ENCODE measurements at places on chromosomes 16 and 17.

DNA sequence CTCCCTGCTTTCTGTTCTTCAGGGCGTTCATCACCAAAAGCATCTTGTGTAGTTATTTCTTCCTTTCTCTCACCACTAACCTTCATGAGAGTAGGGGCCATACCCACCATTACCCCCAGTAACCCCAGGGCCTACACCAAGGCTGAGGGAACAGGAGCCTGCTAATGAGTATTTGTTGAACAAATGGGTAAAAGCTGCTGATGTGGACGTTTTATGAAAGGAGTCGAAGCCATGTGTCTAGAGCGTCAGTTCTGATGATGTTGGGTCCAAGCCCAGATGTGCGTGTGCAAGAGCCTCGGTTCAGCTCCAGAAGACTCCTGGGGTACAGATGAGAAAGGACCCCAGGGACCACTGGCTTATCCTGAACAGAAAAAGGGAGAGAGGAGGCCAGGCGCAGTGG lies 77.1 kb upstream of the TBC1D3K start:
- no peak for DNase-seq

- DNase-seq, result no peak
Observed at GRCh38 chr16:57889522-57889921, 81.4 kb downstream of the CNGB1 start.

GRCh38 chr16:82761236-82761635 lies 134.5 kb downstream of the CDH13 start:
- no peak for DNase-seq

GRCh38 chr16:77574867-77575624 lies 140.2 kb upstream of the ADAMTS18 start:
- DNase-seq, result no peak

DNA sequence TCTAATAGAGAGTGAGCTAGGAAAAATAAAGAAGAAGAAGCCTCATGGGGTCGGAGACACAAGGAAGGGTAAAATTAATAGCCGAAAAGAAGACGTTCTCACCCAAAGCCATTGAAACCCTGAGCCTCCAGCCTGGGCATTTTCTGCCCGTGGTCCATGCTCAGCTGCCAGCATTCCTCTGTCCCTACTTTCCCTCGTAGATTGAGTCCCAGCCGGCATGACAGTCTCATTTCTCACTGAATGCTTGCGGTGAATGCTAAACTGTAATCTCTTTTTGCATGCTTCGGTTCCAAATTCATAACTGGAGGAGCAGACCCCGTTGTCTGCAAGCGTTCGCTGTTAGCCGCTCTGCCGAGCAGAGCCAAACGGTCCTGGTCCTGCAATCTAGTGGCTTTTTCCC lies 54.0 kb upstream of the COX10 start:
- DNase-seq, result no peak

DNA sequence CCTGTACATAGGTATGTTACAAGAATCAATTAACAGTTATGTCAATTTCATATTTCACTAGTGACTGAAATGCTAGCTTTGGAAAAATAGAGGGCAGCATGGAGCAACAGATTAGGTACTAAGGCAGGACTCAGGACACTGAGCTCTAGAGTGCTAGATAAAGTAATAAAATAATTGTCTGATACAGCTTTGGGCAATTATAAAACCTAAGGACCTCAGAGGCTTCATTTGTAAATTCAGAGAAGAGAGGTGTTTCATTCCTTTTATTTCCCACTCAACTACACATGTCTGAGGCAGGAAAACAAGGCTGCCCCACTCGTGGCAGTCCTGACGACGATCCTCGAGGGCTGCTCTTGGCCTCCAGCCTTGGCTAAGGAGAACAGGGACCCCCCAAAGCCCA lies 81.5 kb downstream of the CA4 start:
- no peak for DNase-seq

DNA sequence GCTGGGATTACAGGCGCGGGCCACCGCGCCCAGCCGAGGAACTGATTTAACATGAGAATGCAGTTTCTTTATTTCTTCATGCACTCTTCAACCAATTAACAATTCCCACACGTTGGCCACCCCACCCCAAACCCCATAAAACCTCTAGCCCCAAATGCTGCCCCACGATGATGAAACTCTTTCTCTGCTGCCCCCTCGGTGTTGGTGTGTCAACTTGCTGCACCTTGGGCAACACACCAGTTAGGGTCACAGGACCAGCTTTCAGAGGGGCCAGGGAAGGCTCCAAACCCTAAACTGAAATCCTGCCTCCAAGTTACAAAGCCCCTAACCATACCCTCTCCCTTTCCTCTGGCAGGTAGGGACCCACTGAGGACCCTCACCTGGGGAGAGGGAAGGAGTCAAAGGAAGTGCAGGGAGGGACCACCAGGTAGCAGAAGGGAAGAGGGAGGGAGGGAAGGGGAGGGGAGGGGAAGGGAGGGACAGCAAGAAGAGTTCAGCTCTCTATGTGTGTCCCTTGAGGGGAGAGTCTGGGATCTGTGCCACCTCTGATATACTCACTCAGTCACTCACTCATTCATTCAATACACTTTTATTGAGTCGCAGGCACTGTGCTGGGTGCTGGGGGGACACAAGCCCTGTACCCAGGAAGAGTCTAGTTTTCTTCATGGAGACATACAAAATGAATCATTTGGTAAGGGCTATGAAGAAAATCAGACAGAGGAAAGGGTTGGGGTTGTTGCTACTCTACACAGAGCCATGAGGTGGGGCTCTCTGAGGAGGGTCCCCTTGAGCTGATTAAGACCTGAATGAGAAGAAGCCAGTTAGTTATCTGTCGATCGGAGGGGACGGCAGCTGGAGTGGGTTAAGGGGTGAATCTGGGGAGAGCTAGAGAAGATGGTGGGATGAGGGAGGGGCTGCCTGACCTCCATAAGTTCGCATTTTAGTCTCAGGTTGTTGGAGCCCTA lies 3.9 kb downstream of the PLXDC1 start:
- DNase-seq, result no peak

DNA sequence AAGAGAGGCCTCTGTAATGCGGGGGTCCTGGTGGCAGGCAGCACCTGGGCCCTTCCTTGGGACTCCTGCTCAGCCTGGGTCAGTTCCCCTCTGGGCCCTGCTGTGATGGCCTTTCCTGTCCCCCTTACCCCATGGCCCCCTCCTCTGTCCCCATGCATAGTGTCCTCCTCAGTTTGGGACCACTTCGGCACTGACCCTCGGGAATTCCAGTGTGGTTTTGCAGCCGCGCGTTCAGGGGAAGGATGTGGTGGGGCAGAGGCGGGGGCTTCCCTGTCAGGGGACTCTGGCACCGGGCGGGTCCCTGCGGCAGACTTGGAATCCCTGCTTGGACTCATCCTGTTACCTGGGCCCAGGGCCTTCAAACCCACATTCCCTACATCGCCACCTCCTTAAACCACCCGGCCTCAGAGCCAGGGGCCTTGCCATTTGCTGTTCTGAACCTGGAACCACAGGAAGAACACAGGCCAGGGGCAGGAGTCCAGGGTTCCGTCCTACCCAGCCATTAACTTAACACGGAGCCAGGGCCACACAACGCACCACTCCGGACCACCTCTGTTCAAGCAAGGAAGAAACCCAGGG lies 31.4 kb upstream of the EIF1 start:
- no peak for DNase-seq

GRCh38 chr16:745739-746138 lies 4.9 kb upstream of the CIAO3 start:
- DNase-seq, result no peak

- DNase-seq, result no peak
Observed at GRCh38 chr17:7854078-7854777, 638 bp upstream of the TMEM88 start.

GRCh38 chr16:3486506-3487215 lies 8.6 kb downstream of the C16orf90 start:
- no peak for DNase-seq

DNA sequence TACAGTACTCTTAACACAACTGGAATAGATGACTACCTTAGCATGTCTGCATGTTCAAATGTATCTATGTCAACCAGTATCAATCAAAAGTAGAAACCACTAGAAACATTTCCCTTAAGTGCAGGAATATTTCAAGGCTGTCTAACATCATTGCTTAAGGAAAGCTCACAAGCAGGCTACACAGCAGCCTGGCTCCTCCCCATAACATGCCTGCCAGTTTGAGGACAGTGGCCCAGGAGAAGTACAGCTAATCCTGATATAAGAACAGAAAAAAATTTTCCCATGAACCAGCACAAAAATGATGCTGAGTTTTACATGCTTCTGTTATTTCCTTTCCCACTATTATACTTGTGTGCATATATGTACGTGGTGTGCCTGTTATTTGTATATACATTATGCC lies 175.1 kb downstream of the MYO1D start:
- no peak for DNase-seq

GRCh38 chr16:58850678-58851020 lies 116.5 kb upstream of the GOT2 start:
- DNase-seq, result no peak

- no peak for DNase-seq
Observed at GRCh38 chr16:57367116-57367752, 5.1 kb upstream of the CX3CL1 start.

- DNase-seq, result no peak
Observed at GRCh38 chr16:30660424-30661261, 2.4 kb downstream of the FBRS start.

DNA sequence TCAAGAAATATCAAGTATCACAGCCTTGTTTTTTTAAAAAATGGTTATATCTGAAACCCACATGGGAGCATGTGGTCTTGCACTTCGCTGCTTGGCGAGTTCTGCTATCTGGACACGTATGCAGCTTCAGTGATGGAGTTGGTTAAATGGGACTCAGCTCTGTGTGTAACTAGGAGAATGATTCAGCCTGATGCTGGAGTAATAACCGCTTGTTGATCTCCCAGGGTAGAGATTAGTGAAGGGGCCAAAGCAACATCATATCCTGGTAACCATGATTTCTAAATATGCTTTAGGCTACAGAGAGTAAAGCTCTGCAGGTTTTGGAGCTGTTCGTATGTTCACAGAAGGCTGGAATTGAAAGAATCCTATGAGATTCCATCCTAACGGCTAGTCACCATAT lies 63.2 kb downstream of the IQCK start:
- no peak for DNase-seq

GRCh38 chr17:81701288-81702071 lies 1.7 kb upstream of the MRPL12 start:
- no peak for DNase-seq

DNA sequence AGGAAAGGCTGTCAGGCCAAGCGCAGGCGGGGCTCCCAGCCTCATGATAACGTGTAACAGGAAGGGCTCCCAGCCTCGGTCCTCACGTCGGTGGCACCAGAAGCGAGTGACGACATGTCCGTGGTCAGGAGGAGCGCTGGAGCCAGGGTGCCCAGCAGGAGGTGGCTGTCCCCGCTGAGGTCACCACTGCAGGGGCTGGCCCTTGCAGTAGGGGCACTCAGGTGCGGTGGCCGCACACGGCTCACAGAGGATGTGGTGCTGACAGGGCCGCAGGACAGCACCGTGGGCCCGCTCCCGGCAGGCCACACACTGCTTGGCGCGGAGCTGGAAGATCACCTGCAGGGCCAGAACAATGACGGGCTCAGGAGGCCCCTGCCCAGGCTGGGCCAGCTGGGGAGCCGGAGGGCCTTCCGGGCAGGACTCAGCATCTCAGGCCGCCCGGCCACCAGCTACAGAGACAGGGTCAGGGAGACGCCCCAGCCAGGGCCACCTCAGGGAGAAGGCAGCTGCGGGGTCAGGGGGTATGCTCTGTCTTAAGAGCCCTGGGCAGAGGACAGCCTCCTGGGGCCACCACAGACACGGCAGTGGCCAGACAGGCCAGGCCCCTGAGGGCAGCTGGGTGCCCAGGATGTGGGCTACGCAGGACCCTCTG lies 14.5 kb downstream of the GNPTG start:
- no peak for DNase-seq

- DNase-seq, result no peak
Observed at GRCh38 chr16:67154578-67155294, 3.9 kb upstream of the B3GNT9 start.

DNA sequence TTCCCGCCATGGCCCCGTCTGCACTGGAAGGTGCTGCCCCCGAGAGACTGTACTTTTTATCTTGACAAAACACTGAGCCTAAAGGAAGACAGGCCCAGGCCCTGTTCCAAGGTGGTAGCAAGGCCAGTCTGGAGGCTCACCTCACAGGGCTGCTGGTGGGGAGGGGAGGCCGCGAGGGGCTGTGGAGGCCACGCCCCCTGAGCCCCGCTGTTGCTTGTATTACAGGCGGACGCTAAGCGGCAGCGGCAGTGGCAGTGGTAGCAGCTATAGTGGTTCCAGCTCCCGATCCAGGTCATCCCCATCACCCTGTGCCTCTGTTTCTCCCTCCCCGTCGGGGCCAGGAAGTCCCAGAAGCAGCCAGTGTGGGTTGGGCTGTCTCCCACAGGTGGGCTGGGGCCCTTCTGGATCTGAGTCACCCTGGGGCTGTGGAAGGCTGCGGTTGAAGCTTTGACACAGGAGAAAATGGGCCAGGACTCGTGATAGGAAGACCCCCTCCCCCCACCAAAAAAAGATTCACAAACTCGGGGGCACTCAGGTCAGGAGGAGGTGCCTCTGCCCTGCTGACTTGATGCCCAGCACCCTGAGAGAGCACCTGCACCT lies 13.3 kb upstream of the IL17C start:
- no peak for DNase-seq

DNA sequence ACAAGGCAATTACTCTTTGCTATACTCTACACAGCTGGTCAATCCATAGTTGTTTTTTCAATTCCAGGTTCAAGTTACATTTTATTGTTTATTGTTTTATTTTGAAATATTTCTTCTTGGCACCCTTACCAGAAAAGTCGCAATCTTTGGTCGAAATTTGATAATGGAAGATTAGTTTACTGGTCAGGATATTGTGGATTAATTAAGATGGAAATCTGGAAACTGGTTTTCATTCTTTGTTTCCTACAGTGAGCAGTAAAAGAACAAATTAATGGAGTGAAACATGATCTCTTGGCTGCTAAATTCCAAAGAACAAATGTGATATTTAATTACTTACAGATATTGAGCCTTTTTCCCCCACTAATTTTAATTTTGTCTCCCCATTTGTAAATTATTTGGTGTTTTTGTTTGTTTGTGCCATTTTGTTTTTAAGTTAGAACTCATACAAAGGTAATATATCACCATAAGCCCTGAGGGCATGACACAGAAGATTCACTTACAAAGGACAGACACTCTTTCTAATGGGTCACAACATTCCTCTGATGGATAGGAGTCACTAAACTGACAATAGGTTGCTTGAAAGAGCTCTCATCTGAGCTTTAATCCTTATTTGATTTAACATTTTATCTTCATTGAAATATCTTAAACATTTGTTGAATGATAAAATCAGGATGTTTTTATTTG lies 700.2 kb downstream of the KCNJ2 start:
- DNase-seq, result peak; percentile 9

GRCh38 chr17:66276328-66276937 lies 26.0 kb upstream of the PRKCA start:
- no peak for DNase-seq

DNA sequence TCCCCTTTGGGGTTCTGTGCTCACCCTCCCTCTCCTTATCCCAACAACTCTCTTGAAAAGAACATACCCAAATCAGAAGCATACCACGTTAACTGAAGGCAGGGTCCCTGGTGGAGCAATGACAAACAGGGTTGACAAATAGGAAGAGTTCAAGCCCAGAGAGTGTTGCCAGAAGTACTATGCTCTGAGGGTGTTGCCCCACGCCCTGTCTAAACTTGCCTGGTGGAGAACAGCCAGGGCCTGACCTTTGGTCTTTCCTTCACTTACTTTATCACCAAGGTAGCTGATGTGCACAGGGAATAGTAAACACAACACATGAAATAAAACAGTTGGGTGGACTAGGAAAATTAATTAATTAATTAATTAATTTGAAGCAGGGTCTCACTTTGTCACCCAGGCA lies 23.3 kb downstream of the ZNF75A start:
- no peak for DNase-seq

- DNase-seq, result peak; percentile 6
Observed at GRCh38 chr16:62256406-62256805, 220.2 kb upstream of the CDH8 start.
